ENCODE measurements at places on chromosomes 5 and 9.

GRCh38 chr5:180423598-180423997 is 70.5 kb upstream of the GFPT2 start:
- DNase-seq: no peak

GRCh38 chr5:95921501-95921900 is 40.1 kb downstream of the ELL2 start:
- no peak for DNase-seq

DNA sequence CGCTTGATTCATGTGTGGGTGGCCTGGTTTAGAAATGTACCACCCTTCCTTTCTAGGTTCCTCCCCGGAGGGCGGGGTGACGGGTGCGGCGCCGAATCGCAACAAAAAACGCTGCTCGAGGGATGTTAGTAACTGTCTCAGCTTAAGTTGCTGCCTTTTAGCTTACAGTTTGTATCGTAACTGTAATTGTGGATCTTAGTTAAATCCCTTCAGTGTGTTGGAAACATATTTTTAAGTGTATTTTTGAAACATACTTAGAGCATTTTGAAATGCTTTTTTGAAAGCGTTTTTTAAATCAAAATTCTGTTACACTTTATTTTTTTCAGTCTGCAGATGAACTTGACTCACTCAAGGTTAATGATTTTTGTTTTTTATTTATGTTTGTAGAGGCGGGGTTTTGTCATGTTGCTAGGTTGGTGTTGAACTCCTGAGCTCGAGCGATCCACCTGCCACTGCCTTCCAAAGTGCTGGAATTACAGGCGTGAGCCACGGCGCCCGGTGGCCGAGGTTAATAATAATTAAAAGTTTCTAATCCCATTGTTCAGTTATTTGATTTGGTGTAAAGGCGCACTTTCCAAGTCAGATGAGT is 997 bp upstream of the CHD1 start:
- no peak for DNase-seq

DNA sequence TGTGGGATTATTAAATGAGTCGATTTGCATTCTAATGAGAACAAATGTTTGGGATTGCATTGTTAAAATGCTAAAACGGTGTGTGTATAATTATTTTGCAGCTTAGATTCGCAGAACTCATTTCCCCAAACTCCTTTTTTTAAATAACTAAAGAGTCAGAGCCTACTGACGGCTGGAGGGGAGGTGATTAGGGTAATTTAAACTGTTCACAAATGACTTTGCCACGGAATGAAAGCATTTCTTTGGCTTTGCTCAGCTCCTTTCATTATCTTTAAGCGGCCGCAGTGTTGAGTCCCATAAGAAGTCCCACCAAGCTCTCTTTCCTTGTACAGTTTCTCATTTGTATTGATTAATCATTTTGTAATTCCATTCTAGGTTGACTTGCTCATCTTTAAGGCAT is 1632.8 kb downstream of the MAT2B start:
- no peak for DNase-seq

DNA sequence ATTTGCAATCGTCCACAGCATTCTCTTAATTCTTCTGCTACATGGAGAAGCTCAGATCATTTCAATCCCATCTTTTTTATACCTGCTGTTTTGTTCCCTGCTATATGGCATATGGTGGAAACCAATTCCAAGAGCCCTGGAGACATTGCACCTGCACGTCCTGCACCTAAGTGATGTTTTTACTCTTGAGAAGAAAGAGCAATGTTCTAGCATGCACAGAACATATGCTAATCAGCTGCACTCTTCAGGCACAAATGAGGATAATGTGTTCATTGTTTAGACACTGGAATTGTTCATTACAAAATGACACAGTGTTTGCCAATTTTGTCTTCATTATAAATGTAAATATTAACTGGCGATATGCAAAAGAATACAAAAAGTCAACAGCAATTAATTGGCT is 935.8 kb downstream of the TLE4 start:
- no peak for DNase-seq

DNA sequence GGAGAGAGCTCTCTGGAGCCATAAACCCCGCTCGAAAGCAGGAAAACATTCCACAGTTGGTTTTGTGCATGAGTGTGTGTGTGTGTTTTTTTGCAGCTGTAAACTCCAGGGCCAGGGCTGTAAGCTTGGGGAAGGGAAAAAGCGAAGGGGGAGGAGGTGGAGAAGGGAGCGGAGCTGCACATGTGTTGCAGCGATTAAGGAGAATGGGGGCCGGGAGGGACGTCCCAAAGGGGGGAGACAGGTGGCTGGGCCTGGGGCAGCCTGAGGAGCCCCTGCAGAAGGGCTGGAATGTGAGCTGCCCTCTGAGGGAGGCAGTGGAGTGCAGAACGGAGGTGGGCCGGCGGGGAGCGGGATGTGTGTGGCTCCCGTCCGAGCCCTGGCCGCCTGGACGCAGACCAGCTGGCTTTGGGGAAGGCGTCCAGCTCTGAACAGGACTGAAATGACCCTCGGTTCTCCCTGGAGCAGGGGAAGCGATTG is 2.7 kb upstream of the MYMK start:
- no peak for DNase-seq

DNA sequence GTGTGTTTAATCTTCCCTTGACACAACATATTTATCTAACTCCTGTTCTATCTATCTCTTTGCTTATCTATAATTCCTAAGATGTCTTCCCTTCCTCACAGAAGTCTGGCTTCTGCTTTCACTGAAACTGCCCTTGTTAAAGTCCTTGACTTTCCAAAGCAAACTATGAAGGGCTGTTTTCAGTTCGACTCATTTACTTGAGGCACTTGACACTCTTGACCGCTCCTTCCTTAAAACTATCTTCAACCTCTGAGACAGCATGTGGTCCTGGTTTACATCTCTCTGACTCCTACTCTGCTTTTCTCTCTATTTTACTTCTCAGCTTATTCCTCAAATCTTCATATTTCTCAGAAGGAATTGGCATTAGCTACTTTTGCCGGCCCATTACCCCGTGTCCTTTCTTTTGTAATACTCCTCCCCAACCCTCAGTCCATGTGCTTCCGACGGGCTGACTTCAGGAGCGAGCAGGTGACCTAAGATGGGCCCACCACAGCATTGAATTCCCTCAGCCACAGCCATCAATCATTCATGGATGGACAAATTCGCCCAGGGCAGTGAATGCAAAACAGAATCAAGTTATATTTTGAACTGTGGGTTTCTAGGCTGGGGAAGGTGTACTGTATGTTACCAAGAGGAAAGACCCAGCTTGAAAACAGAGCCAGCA is 1089.2 kb downstream of the PTPRD start:
- no peak for DNase-seq
